CD4-positive, alpha-beta T cell (primary cell): ENCODE measurements at places on chromosomes 5 and 9.
A peak's percentile ranks its signal among the peaks of the same experiment; 100 is the strongest.

- no peak overlapping the region for H3K27ac ChIP-seq
- DNase-seq = no peak
- H3K36me3 ChIP-seq = no peaks in the 10 kb centered on the region
- H3K27me3 ChIP-seq = no peaks in the 10 kb centered on the region
- H3K4me1 ChIP-seq = no peaks in the 10 kb centered on the region
These were observed 137.4 kb downstream of the PLK2 start for GRCh38 chr5:58322453-58322852.

GRCh38 chr5:180070756-180071530 is 616 bp downstream of the RNF130 start:
- H3K4me1 ChIP-seq = peaks cover 22% of the 10 kb centered on the region
- no peaks in the 10 kb centered on the region for H3K36me3 ChIP-seq
- no peak for DNase-seq
- H3K4me3 ChIP-seq = peak overlapping the region; percentile 65
- no peak overlapping the region for H3K27ac ChIP-seq

DNA sequence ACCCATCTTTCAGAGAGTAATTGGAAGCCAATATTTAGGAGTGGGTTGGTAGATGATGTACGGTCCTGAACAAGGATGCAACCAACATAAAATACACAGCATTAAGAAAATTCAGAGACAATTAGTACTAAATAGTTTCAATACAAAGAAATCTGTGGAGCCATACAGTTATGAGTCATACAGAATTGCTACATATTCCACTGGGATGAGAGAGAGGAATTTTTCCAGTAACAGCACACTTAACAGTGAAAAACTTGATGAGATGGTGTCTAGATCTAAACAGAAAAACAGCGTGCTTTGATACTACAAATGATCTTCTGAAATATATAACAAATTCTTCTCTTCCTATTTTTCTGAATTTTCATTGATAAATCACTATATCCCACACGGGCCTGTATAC is 1999.3 kb upstream of the CDH9 start:
- no peaks in the 10 kb centered on the region for H3K27me3 ChIP-seq
- H3K4me1 ChIP-seq = no peaks in the 10 kb centered on the region

GRCh38 chr9:90018688-90019087 is 413.9 kb downstream of the GADD45G start:
- H3K4me1 ChIP-seq = no peaks in the 10 kb centered on the region
- H3K27ac ChIP-seq = no peak overlapping the region
- no peaks in the 10 kb centered on the region for H3K36me3 ChIP-seq
- H3K4me3 ChIP-seq = no peak overlapping the region

GRCh38 chr9:26786564-26786963 is 106.0 kb downstream of the CAAP1 start:
- no peak overlapping the region for H3K27ac ChIP-seq
- no peaks in the 10 kb centered on the region for H3K36me3 ChIP-seq
- no peaks in the 10 kb centered on the region for H3K27me3 ChIP-seq
- H3K4me3 ChIP-seq = no peak overlapping the region
